ENCODE measurements at places on chromosomes 2 and 18.

- DNase-seq: no peak
Measured at GRCh38 chr2:234772733-234773060, 179.1 kb upstream of the SH3BP4 start.

DNA sequence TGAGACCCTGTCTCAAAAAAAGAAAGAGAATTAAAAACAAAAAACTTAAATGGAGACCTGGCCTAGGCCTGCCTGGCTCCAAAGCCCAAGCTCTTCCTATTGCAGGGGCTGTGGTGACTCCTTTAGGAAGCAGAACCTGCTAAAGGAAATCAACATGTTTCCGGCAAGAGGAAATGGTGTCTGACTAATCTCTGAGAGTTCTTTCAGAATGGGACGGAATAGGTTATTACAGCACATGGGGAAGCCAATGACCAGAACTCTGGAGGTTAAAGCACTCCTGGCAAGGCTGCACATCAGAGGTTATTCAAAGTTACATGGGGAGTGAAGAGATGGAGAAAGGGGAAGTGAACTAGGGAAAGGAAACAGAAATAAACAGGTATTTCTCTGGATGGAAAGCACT is 21.4 kb downstream of the KIF3C start:
- DNase-seq: no peak

DNA sequence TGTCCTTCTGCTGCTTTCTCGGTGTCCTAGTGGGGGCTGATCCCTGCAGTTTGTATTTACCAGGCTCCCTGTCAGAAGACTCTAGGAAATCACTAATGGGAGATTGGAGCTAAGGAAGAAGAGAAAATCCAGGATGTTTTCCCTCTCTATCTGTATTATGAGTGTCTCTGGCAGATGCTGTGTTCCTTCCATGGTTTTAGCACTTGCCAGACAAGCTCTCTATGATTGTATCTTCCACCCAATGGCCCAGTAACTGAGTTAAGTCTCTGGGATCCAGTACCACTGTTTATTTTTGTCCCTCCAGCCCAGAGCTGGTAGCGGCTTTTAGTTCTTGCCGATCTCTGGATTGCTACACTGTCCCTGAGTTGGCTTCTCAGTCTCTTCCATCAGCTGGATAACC is 494.8 kb upstream of the SLC39A10 start:
- peak; percentile 74 for DNase-seq

- no peak for DNase-seq
Measured at GRCh38 chr18:11902522-11903292, 5.4 kb downstream of the MPPE1 start.

DNA sequence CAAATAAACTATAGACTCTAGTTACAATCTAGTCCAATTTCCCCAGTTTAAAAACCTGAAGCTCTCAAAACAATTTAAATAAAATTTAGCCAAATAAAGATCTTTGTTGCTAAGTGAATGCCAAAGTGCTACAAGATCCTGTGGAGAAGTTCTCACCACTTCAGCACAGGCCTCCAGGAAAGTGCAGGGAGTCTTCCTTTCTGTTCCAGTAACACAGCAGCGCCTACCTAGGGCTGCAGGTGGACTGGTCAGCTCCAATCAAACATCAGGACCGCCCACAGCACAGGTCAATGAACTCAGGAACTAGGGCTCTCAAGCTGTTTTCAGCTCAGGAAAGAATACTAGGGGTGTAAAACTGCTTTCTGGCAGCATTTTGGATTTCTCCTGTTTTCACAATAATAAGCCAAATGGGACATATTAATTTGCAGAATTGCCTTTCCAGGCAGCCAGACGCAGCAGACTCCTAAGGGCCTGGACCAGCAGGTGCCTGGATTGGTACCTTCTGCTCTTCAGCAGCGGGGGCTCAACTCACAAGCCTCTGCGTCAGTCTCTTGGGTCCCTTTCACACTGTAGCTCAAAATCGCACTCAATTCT is 1.5 kb downstream of the FAM110C start:
- no peak for DNase-seq

DNA sequence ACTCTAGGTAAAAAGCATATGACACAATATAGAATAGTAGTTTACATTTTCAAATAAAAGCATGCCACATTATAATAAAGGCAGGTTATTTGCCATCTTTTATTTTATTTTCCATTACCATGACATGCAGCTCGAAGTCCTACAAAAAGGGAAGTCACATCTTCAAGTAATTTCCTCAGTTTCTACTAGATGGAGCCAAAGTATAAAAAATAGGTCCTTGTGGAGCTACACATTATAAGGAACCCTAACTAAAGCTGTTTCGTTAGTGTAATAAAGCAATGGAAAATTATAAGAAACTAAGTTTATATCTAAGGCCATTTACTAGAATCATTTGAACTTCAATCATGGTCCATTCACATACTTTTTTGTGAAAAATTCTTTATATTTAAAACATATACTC is 674.5 kb downstream of the KCNJ3 start:
- peak; percentile 28 for DNase-seq

DNA sequence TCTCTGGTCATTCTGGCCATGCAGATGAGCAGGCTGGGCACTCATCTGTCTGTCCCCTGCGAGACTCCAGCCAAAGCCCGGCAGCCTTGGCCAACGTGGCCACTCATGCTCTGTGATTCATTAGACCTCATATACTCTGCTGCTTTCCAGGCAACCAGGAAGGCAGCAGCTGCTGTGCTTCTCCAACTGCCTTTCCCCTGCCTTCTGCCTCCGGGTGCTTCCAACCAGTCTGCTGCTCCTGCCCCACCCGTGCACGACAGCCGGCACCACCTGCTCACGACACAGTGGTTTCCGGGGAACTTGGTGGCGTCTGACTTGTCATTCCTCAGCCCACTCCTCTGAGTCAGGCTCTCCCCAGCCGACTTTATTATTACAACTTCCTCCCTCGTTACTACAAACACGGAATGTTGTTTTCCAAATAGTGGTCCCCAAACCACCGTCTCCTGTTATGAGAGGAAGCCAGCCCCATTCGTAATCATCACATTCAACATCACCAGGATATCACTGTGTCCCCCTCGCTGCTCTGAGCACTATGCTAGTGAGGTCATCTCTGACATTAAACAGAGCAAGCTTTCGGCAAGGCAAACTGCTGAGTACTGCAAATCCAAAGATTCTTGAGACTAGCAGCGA is 392.4 kb downstream of the ALK start:
- peak; percentile 33 for DNase-seq

GRCh38 chr2:46239847-46240181 is 57.4 kb upstream of the EPAS1 start:
- no peak for DNase-seq

GRCh38 chr2:51208521-51208920 is 176.6 kb upstream of the NRXN1 start:
- no peak for DNase-seq

DNA sequence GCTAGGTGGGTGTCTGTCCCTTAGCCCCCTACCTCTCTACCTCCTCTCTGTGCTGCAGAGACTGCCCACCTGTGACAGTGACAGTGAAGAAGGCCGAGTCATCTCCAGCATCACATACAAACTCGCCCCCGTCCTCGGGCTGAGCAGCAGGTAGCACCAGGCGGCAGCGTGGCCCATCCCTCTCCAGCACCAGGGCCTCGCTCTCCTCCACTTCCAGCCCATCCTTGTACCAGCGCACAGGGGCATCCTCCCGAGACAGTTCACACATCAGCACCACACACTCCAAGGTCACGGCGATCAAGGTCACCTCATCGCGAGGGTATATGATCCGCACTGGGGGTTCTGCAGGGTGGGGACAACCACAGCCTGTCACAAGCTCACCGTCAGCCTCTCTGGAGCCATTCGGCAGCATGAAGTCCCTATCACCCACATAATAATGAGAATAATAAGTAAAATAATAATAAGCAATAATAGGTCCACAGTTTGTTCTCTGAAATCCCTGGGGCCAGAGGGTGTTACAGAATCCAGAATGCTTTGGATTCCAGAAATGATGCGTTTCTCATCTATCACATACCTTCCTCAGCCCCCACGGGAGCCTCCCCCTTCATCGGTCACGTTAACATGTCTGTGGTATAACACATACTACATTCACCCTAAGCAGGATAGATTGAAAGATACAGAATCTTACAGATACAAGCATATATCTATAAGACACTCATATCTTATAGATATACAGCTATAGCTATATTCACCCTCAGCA is 12.0 kb downstream of the OBSL1 start:
- no peak for DNase-seq

- no peak for DNase-seq
Measured at GRCh38 chr2:105361102-105361889, 24.0 kb downstream of the C2orf49 start.

GRCh38 chr2:2181493-2181892 is 149.6 kb downstream of the MYT1L start:
- no peak for DNase-seq

DNA sequence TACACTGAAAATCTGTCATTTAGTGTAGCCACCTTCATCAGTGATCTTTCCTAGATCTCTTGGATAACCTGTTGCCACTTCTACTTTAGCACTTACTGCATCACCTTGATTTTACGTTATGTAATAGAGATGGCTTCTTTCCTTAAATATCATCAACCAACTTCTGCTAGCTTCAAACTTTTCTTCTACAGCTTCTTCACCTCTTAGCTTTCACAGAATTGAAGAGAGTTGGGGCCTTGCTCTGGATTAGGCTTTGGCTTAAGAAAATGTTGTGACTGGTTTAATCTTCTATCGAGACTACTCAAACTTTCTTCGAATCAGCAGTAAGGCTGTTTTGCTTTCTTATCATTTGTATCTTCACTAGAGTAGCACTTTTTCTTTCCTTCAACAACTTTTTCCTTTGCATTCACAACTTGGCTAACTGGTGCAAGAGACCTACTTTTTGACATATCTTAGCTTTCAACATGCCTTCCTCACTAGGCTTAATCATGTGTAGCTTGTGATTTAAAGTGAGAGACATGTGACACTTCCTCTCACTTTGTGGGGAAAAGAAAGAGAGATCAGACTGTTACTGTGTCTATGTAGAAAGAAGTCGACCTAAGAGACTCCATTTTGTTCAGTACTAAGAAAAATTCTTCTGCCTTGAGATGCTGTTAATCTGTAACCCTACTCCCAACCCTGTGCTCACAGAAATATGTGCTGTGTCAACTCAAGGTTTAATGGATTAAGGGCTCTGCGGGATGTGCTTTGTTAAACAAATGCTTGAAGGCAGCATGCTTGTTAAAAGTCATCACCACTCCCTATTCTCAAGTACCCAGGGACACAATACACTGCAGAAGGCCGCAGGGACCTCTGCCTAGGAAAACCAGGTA is 99.6 kb downstream of the ATL2 start:
- no peak for DNase-seq

DNA sequence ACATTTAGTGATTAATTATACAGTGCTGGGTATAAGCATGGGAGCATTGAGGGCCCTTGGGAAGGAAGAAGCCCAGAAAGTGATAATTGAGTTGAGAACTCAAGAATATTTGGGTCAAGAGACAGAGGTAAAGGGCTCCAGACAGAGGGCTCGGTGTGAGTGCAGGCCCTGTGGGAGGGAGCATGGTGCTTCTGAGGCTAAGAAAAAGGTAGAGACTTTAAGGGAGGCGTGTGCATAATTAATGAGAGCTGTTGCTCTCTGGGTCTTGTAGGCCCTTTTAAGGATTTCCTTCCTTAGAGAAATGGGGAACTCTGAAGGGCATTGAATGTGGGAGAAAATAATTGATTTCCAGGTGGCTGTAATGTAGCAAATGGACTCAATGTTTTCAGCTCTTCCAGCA is 735.0 kb upstream of the POU3F3 start:
- no peak for DNase-seq

GRCh38 chr18:35157181-35157580 is 83.7 kb upstream of the ZNF397 start:
- no peak for DNase-seq

Data from SK-N-DZ (cell line).